PC-9 (cell line): ENCODE measurements at places on chromosomes 4 and X. TPM values are rescaled to one million over a fixed set of nuclear protein-coding genes. Genes with fewer than 3 reads are reported as not detected.

DNA sequence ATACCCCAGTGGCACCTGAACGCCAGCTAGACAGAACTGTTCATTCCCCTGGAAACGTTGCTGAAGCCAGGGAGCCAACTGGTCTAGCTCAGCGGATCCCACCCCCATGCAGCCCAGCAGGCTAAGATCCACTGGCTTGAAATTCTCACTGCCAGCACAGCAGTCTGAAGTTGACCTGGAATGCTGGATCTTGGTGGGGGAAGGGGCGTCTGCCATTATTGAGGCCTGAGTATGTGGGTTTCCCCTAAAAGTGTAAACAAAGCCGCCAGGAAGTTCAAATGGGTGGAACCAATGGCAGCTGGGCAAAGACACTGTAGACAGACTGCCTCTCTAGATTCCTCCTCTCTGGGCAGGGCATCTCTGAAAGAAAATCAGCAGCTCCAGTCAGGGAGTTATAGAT is 213.0 kb downstream of the NKX6-1 start:
- H3K27ac ChIP-seq: no peak overlapping the region
- no peaks in the 10 kb centered on the region for H3K4me1 ChIP-seq
- no peak for DNase-seq
- no peaks in the 10 kb centered on the region for H3K27me3 ChIP-seq

DNA sequence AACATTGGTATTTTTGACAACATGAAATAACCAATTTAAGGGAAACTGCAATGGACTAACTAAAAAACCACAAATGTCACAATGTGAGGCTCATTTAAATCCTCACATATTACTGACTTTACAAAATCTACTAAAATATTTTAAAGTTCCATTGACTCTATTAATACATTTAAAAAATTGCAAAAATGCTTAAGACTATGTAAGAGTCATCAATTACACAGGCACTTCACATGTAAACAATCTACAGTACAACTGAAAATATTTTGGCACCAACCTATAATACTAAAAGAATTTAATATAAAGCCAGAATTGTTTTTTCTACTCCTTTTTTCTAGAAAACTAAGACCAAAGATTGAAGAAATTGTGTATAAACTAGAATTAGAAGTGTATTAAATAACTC is 76.8 kb upstream of the RBMXL3 start:
- no peaks in the 10 kb centered on the region for H3K36me3 ChIP-seq
- no peak overlapping the region for H3K27ac ChIP-seq
- no peak overlapping the region for H3K4me3 ChIP-seq
- no peaks in the 10 kb centered on the region for H3K4me1 ChIP-seq
- no peaks in the 10 kb centered on the region for H3K27me3 ChIP-seq

- no peaks in the 10 kb centered on the region for H3K27me3 ChIP-seq
- no peaks in the 10 kb centered on the region for H3K4me1 ChIP-seq
- no peak overlapping the region for H3K4me3 ChIP-seq
Observed at GRCh38 chr4:137238456-137239162, 293.7 kb downstream of the PCDH18 start.

The NMU gene
- total RNA-seq: 22.6 and 31.3 TPM in 2 replicates

DNA sequence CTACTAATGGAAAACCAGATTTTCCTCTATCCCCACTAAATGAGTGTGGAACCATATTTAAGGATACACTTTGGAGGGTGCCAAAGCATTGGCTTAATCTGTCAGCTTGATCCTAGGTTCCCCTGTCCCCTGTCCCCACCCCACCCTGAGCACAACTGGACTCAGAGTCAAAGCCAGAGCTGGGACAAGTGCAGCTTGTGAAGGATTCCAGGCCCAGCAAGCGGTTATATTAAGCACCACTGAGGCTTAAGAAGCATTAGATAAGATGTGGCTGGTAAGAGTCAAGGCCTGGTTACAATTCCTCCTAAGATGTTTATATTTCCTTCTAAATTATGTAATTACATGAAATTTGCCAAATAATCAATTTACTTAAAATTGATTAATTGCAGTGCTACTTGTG is 350.0 kb upstream of the GATB start:
- H3K4me1 ChIP-seq: peaks cover 6% of the 10 kb centered on the region; the same call in 1 of the 2 replicates
- no peaks in the 10 kb centered on the region for H3K27me3 ChIP-seq
- DNase-seq: no peak
- H3K36me3 ChIP-seq: no peaks in the 10 kb centered on the region

GRCh38 chrX:136608295-136608933 is 39.5 kb upstream of the CD40LG start:
- H3K36me3 ChIP-seq: no peaks in the 10 kb centered on the region
- H3K27me3 ChIP-seq: no peaks in the 10 kb centered on the region
- H3K27ac ChIP-seq: no peak overlapping the region
- DNase-seq: peak; percentile 13

- H3K4me1 ChIP-seq: no peaks in the 10 kb centered on the region
- H3K27me3 ChIP-seq: no peaks in the 10 kb centered on the region
- H3K36me3 ChIP-seq: no peaks in the 10 kb centered on the region
- H3K4me3 ChIP-seq: no peak overlapping the region
Observed at GRCh38 chrX:34584781-34585180, 72.3 kb downstream of the TMEM47 start.

DNA sequence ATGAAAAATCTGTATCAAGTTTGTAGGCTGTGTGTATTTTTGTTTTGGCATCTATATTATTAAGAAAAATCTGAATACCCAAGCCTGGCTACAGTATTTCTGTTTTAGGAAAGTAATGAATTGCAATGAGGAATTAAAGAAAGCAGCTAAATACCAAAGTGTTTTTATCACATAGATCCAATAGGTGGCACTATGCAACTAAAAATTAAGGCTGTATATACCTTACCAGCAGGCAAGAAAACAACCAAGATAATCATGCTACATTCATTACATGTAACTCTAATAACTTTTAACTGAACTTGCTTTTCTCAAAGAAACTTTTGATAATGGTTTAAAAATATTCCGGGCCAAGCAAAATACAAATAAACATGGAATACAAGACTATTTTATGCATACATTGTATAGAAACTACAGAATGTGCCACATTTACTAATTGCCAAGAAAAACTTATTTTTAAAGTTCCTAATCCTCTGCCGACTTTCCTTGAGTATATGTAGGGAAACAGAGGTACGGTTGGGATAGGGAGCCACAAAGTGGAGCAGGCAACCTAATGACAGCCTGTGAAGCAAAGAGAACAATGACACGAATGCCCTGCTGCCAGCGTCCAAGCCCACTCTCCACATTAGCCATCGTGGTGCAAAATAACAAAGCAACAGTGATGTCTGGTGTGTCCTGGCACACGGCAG is 63.7 kb downstream of the SEC24D start:
- DNase-seq: no peak
- no peak overlapping the region for H3K27ac ChIP-seq
- H3K27me3 ChIP-seq: no peaks in the 10 kb centered on the region
- no peak overlapping the region for H3K4me3 ChIP-seq

- no peaks in the 10 kb centered on the region for H3K27me3 ChIP-seq
- peak within 1 kb of the TSS; percentile 48; the same call in 1 of the 2 replicates for H3K27ac ChIP-seq
- DNase-seq: peak; percentile 89
- H3K36me3 ChIP-seq: peaks cover 5% of the 10 kb centered on the region; the same call in 1 of the 2 replicates
- peak within 1 kb of the TSS; percentile 85 for H3K4me3 ChIP-seq
Observed at GRCh38 chrX:112840382-112841113, at the start of gene AMOT. Gene AMOT, minus strand, starts transcription at chrX:112840831. Its CDS starts 17,705 bp downstream, at chrX:112823126.

The ASB9 gene
- total RNA-seq: 5.7 and 5.8 TPM in 2 replicates
